ENCODE measurements at places on chromosomes 11 and 22. TPM values are rescaled to one million over a fixed set of nuclear protein-coding genes. Genes with fewer than 3 reads are reported as not detected.

DNA sequence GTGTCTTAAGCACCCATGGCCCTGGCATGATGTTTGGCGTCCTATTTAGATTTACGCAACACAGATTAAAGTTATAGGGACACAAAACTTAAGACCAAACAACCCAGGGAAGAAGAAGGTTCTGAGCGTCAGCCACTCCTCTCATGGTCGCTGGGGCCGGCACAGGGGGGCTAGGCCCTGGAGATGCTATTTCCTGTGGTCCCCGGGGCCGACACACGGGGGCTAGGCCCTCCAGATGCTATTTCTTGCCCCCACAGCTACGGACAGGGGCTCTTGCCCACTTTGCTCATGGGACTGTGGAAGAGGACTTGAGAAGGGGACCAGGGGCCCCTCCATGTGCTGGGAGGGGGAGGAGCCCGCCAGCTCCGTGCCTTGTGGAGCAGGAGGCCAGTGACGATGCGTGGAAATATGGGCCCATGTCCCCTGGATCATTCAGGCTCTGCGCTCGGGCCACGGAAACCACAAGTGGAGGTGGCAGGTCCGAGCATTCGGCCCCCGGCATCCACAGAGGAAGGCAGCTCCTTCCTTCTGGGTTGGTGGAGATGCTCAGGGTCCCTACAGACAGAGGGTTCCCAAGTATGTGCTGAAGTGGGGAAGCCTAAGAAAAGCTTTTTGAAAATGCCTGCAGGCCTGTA is 711.1 kb downstream of the BRD1 start:
- no peak for DNase-seq

DNA sequence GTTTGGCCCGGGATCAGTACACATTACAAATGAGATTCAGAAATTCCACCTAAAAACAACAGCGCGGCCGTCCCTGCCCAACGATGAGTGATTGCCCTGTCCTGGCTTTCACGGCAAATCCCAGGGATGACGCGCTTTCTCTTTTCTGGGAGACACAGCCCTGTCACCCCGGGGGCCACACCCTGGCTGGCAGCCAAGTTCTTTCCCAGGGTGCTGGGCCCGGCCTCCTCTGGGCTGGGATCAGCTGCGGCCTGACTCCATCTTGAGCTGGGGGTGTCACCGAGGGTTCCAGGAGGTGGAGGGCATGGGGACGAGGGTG is 82.7 kb downstream of the FBLN1 start:
- no peak for DNase-seq

GRCh38 chr11:28017816-28018215 is 90.1 kb downstream of the KIF18A start:
- DNase-seq = no peak

GRCh38 chr11:80432057-80432456 is 991.2 kb upstream of the TENM4 start:
- no peak for DNase-seq

- no peak for DNase-seq
Measured at GRCh38 chr11:35030716-35031213, 108.2 kb upstream of the CD44 start.

DNA sequence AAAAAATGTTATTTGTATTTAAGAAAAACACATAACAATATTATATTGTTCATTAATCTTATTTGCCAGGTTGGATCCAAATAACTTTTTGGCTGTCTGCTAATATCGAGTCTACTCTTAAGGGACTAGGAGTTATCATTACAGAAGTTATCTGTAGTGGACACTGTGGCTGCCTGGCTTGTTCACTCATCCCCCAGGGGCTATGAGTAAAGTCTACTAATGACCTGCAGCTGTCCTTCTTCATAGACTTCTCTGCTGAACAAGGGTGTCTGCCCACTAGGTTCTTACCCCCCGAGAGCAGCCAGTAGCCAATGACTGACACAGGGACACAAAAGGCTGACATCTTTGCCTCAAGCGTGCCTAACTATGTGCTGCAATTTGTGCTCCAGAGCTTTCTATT is 69.7 kb downstream of the APIP start:
- no peak for DNase-seq

- DNase-seq = no peak
Measured at GRCh38 chr11:1346669-1347390, 37.4 kb upstream of the TOLLIP start.

GRCh38 chr11:132174362-132175255 is 804.2 kb downstream of the NTM start:
- DNase-seq = no peak

Gene OR6T1
- total RNA-seq = not detected

Gene CCDC116
- 0.36 TPM for total RNA-seq

Gene C1QTNF5
- 26.0 TPM for total RNA-seq

Gene ADAMTS8
- 0.31 TPM for total RNA-seq
